IMR-90 (cell line): ENCODE measurements at places on chromosomes 13 and 19. TPM values are rescaled to one million over a fixed set of nuclear protein-coding genes. Genes with fewer than 3 reads are reported as not detected.

- no peak for DNase-seq
Observed at GRCh38 chr19:9861503-9861902, 26.4 kb downstream of the PIN1 start.

DNA sequence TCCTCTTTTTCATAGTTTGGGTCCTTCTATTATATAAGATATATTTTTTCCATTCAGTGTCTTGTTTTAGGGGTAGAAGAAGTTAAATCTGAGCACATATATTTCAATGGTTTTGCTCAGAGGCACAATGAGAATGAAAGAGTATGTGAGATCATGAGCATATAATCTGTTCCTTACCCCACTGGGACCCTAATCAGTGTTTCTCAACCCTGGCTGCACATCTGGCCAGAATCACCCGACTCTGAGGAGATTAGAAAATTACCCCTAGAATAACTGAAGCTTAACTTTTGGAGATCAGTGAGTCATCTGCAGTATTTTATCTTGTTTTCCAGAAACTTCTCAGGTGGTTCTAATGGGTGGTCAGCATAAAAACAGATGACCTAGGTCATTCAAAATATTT is 782 bp downstream of the CYSLTR2 start:
- no peak for DNase-seq

DNA sequence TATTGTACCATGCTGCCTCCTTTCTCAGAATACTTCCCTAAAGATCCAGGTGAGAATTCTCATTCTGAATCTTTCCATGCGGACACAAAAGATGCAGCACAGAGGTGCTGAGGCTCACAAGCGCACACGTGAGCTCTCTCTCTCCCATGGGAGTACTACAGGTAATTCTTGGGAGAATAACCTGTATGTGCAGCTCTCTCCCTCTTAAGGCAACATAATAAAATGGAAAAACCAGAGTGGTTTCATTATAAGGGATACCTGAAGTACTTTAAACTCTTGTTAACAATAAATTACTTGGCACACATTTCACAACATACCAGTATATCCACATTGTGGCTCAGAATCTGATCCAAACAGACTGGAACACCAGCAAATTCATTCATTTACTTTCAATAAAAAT is 40.4 kb downstream of the INTS6 start:
- DNase-seq, result no peak

Gene ZNF536
- not detected in 2 replicates for total RNA-seq

- no peak for DNase-seq
Observed at GRCh38 chr13:67017276-67017675, 212.9 kb downstream of the PCDH9 start.
